ENCODE measurements at places on chromosomes 3 and 15.
A peak's percentile ranks its signal among the peaks of the same experiment; 100 is the strongest.

DNA sequence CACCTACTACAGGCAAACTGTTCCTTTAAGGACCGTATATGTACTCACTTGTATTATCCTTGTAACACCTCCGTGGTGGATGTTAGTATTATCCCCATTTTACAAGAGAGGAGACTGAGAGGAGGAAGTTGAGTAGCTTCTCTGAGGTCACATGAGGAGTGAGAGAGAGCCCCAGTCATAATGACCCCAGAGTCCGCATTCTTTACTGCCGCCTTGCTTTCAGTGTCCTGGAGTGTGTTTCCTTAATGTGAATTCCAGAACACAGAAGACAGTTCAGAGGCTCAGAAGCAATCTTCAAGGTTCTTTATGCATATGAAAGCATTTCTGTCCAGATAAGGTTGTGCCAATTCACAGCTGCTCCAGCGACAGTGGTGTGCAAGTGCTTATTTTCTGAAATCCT, 199.2 kb downstream of the CACNA2D3 start:
- DNase-seq: no peak

GRCh38 chr3:174777813-174778212, 81.3 kb upstream of the NAALADL2 start:
- no peak for DNase-seq

- no peak for DNase-seq
Measured at GRCh38 chr3:11312166-11312565, 40.0 kb downstream of the ATG7 start.

DNA sequence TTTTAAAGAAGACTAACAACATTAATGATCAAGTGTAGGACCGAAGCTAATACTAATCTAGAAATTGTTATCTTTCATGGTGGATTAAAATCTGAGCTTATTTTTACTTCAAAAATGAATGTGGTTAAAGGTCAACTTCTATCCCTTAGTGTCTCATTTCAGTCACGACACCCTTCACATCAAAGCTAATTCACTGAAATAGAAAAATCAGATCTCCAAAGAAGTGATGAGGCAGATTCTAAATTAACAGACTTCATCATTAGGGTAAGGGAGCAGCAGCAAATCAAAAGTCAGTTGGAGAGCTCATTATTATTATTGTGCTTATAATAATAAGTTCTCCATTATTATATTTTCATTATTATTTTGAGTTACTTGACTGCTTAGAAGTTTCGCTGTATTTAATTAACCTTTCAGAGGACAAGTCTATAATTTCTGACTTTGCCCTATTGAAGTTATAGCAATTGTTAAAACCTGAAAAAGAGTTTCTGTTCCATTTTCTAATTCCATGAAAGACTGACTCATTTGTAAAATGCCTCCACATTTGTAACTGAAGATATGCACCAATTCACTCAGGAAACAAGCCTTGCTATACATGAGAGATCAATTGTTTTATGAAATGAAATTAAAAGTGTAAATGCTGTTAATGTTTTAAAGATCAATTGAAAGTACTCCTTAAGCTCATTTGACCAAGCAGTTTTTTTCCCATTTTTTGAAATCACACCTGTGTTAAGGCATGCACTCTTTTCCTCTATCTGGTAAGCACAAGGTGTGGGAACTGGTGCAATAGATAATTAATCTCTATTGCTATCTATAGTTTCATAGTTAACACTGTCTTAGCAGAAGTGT, 23.1 kb upstream of the CMC1 start:
- no peak for DNase-seq

- DNase-seq: no peak
Measured at GRCh38 chr3:18417904-18418572, 7.1 kb downstream of the SATB1 start.

DNA sequence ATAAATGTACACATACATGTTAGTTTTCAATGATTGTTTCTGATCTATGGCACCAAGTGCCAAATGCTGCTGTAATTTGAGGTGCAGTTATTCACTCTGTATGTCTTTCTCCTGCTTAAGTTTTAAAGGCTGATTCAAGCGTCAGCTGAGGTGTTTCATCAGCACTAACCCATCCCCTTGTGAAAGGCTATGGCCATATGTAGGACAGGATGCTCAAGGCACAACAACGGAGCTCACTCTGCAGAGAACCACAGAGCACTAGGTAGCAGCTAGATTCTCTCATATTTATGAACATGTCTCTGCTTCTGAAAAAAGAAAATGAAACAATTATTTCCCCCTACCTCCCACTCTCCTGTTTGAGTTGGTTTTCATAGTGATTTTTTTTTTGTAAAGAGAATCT, 340.0 kb upstream of the TMCO5A start:
- no peak for DNase-seq

DNA sequence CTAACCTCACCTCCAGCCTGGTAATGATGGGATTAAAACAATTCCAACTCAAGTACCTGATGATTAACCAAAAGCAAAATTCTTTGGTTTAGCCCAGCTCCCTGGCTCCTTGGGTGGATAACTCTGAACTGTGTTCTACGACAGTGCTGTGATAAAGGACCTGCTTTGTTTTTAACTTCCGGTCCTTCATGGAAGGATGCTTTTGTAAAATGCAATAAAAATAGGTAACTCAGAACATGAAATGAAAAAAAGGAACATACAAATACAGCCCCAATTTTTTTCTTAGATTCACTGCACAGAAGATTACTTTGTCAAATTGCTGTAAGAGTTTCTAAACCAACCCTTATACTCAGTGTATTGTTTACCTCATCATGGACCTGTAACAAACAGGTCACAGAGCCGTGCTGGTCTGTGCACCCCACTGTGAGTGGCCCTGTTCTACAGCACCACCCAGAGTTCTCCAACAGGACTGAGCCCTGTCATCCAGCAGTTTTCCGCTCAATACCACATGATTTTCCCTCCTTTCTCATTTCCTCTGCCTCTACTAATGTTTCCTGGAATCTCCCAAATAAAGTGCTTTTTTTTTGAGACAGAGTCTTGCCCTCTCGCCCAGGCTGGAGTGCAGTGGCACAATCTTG, 4.9 kb upstream of the PCYT1A start:
- DNase-seq: no peak

DNA sequence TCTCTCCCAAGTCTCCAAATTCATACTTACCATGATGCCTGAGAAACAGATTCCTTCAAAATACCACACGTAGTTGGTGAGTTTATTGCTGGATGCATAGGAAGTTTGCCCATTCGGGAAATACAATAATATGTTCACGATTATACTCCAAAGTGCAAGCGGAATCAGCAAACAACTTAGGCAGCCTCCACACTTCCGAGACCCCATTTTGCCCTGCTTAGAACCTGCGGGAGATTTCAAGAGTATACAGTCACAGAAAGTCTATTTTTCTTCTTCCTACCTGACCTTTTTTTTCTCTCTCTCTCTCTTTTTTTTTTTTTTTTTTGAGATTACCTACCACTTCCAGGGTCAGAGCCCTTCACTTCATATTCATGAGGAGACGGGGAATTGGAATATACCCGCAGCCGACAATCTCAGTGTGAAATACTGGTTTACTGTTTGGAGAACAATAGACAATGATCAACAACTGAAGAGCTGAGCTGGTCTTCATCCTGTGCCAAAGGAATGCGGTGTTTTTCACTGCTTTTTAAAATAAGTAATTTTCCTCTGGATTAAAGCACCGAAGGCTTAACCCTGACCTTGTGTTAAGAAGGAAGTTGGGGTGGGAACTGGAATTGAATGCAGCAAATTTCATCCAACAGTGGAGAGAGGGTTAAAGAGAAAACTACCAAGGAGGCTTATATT, at the start of gene TM4SF18:
TM4SF18 (minus strand) TSS at position 461 of the 684 bp plus-strand sequence; CDS start at position 207, 254 bp downstream.
- DNase-seq: no peak

DNA sequence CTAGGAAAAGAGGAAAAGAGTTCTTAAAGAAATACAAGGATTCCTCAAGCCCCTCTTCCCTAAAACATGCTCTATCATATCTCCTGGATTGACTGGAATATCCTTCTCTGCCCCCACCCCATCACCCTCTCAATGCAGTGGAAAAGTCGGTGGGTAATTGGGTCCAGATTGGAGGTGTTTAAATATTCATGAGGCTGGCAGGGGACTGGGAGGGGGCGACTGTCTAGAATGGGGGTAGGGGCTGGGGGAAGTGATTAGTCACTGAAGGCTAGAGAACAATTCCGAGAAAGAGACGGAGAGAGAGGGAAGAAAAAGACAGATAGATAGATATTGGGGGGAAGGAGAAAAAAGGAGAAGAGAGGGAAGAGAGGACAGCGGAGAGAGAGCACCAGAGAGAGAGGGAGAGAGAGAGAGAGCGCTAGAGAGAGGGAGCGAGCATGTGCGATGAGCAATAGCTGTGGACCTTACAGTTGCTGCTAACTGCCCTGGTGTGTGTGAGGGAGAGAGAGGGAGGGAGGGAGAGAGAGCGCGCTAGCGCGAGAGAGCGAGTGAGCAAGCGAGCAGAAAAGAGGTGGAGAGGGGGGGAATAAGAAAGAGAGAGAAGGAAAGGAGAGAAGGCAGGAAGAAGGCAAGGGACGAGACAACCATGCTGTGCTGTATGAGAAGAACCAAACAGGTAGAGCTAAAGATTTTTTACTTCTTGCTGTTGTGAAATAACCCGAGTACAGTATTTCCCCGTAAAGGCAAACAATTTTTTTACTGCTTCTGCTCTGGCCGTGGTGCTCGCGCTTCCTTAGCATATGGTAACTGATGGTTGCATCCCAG, at the start of gene GAP43:
GAP43 (plus strand) TSS at position 467 of the 825 bp plus-strand sequence; CDS start at position 647, 180 bp downstream.
- peak; percentile 62 for DNase-seq

- no peak for DNase-seq
Measured at GRCh38 chr3:130823996-130824395, 69.9 kb upstream of the ATP2C1 start.

GRCh38 chr3:127821394-127821793, 921 bp downstream of the MGLL start:
- DNase-seq: no peak

DNA sequence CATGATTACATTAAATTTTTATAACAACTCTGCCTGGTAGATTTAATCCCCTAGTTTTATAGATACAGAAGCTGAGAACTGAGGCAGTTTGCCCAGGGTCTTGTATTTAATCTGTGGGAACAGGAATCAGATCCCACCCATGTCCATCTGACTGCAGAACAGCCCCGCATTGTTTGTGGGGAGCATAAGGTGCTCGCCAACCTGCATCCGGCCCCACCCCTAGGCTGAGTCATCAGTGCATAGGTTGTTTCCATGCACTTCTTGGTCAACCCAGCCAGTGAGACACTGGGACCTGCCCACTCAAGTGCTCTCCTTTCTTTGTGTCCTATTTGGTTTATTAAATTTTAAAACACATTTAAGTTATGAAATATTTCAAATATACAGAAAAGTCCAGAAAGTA, 266.2 kb downstream of the OPA1 start:
- no peak for DNase-seq

- no peak for DNase-seq
Measured at GRCh38 chr3:195101001-195101583, 169.9 kb downstream of the XXYLT1 start.

- DNase-seq: no peak
Measured at GRCh38 chr3:178434206-178434805, 101.9 kb upstream of the KCNMB2 start.

DNA sequence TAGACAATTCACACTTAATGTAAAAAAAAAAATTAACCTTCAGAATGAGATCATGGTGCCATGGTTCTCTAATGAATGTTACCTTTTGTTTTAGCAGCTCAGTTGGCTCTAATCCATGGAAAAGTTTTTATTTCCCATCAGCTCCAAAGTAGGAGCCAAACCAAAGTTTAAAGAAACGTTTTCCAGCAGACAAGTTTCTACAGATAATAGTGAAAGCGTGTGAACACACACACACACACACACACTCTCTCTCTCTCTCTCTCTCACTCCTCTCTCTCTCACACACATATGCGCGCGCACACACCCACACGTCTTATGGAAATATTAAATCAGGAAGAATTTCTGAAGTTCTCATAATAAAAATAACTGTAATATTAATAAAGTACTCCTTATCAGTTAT, 46.9 kb downstream of the MBNL1 start:
- DNase-seq: no peak

DNA sequence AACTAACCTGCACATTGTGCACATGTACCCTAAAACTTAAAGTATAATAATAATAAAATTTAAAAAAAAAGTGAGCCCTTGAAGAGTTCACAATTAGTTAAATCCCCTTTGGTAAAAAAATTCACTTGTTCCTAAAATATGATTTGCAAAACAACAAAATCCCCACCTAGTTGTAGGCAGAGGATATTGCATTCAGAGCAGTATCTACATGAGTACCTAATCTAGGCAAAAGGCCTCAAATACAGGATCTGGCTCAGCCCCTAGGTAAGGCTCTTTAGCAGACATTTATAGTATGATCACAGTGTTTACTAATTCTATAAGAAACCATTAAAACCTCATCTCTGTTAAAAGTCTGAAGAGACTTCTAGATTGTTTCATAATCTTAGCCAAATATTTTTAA, 89.3 kb upstream of the CCDC80 start:
- DNase-seq: no peak

GRCh38 chr3:101311676-101312075, 8.7 kb downstream of the IMPG2 start:
- no peak for DNase-seq

- no peak for DNase-seq
Measured at GRCh38 chr3:146640955-146641867, 36.1 kb upstream of the PLSCR5 start.

DNA sequence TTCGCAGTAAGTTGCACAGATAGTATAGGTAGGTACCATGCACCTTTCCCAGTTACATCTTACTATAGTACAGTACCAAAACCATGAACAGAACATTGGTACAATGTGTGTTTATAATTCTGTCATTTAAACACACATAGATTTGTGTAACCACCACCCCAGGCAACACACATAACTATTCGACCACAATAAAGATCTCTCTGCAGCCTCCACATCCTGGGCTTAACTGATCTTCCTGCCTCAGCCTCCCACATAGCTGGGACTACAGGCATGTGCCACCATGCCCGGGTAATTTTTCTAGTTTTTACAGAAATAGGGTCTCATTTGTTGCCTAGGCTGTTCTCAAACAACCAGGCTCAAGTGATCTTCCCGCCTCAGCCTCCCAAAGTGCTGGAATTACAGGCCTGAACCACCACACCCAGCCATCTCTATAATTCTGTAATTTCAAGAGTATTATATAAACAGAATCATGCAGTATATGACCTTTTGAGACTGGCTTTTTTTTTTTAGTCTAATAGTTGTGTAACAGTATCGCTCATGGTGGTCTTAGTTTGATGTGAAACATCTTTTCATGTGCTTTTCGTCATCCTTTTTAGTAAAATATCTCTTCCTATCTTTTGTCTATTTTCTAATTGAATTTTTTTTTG, 13.3 kb upstream of the TMF1 start:
- no peak for DNase-seq

- DNase-seq: no peak
Measured at GRCh38 chr3:9253327-9253726, 3.9 kb upstream of the SRGAP3 start.

DNA sequence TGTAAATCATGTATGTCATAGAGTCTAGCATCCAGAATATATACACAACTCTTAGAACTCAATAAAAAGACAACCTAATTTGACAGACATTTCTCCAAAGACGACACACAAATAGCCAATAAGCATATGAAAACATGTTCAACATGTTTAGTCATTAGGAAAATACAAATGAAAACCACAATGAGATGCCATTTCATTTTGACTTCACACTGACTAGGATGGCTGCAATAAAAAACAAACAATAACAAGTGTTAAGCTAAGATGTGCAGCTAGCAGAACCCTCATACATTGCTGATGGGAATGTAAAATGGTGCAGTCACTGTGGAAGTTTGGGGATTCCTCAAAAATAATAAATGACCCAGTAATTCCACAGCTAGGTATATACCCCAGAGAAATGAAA, 16.4 kb downstream of the SPG11 start:
- DNase-seq: no peak

GRCh38 chr3:46888705-46889104, 11.2 kb downstream of the PTH1R start:
- no peak for DNase-seq
